Fibroblast of mammary gland (primary cell): ENCODE measurements at places on chromosomes 3 and 15.
A peak's percentile ranks its signal among the peaks of the same experiment; 100 is the strongest.

GRCh38 chr3:152345233-152345632, 76.5 kb downstream of the MBNL1 start:
- DNase-seq: no peak

- no peak for DNase-seq
Measured at GRCh38 chr3:24224666-24225384, 269.8 kb downstream of the THRB start.

- DNase-seq: no peak
Measured at GRCh38 chr15:93414576-93415231, 325.7 kb upstream of the RGMA start.

DNA sequence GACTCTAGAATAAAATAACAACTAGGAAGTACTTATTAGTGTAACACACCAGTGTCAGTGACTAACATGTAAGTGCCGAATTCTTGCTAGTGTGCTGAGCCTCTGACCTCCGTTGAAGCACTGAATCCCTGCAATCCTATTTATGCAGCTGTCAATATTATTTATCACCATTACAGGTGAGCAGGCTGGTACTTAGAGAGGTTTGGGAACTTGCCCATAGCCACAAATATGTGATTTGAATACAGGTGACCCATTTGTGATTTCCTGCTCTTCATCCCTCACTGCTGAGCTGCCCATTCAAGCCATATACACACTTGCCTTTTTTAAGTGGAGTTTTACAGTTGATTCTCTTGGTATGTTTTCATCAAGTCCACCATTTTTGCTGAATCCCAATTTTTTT, 12.2 kb downstream of the EIF4E3 start:
- DNase-seq: no peak

DNA sequence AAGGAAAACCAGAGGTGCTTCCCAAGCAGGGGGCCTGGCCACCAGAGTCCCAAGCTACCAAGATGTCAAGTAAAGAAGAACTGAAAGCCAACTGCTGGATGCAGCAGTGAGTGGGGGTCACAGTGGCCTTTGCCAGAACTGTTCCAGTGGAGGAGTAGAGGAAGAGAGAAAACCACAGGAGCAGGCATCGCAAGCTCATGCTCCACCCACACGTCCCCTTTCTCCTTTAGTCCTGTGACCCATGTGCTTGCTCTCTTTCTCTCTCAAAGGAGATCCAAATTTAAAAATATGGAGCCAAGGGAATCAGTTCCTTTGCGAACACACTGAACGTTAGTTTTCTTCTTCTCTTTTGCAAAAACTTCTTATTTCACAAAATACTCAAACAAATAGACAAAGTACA, 12.4 kb upstream of the ABHD2 start:
- no peak for DNase-seq

DNA sequence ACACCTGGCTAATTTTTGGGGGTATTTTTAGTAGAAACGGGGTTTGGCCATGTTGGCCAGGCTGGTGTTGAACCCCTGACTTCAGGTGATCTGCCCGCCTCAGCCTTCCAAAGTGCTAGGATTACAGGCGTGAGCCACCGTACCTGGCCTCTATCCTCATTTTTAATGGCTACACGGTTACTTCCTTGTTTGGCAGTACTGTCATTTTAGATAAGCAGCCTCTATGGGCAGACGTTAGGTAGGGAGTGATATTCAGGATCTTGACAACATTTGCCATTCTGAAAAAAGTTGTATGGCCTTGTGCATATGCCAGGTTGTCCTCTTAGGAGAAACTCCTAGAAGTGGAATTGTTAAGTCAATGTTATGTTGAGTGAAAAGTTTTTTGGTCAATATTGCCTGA, 141.7 kb downstream of the ITPR1 start:
- DNase-seq: no peak

- DNase-seq: no peak
Measured at GRCh38 chr3:135325726-135326235, 530.7 kb downstream of the EPHB1 start.

- no peak for DNase-seq
Measured at GRCh38 chr15:49063402-49064280, 17.4 kb upstream of the SECISBP2L start.

DNA sequence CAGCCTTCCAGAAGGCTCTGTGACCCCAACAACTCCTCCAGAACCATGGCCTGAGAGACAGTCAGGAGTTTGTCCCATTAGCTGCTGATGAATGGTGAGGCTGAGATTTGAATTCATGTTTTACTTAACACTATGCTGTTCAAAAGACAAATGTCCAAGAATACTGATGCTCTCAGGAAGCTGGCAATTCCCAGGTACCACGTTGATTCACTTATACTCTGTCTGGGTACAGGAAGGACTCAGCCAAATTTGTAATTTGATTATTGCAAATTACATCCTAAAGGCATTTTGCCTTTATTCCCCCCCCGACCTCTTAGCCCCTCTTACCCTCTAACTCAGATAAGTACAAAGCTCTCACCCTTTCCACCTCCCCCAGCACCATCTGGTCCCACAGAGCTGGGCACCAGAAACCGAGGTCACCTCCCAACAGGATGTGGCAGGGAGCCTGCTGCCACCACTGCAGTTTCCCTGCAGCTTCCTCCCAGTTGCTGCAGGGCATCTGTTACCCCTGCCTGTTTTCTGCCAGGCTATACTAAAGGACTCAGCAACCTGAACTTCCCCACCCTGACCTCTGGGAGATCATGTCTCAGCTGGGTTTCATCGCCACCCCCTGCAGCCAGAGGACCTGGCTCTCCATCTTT, 33.6 kb downstream of the EAF1 start:
- no peak for DNase-seq

DNA sequence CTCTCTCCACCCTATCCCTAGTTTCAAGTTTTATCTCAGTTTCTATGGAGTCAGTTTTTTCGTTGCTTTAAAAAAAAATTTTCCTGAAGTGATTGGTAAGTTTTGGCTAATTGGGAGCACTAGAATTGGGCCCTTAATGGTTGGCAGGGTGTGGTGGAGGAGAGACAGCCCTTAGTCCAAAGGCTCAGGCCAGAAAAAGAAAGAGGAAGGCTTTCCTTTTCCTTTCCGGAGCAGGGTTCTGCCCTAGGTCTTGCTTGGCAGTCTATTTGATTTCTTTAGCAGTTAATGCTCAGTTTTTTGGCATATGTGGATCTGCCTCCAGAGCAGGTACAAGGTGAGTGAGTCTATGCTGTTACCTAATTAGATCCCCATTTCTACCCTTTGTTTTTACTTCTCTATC, 22.7 kb downstream of the CTNNB1 start:
- DNase-seq: no peak

DNA sequence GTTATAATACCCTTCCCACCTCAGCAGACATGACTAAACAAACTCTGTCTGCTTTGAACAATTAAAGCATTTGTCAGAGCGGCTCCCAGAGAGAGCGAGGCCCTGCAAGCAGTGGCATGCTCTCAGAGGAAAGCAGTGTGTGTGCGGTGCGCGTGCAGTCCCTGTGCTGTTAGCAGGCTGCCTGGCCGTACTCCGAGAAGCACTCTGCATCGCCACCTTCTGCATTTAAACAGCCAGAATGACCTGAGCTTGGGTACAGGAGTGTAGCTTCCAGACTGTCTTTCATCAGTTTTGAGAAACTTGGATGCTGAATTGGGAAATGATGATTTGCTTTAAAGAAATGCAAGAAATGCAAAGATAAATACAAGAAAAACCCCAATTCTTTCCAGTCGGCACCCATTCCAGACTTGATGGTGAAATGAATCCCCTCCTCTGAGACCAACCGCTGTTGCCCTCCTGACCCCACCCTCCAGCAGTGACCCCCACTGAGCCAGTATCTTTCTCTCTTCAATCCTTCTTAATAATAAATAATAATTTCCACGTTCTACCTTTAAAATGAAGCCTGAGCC, 113.5 kb downstream of the VGLL4 start:
- DNase-seq: peak; percentile 94

DNA sequence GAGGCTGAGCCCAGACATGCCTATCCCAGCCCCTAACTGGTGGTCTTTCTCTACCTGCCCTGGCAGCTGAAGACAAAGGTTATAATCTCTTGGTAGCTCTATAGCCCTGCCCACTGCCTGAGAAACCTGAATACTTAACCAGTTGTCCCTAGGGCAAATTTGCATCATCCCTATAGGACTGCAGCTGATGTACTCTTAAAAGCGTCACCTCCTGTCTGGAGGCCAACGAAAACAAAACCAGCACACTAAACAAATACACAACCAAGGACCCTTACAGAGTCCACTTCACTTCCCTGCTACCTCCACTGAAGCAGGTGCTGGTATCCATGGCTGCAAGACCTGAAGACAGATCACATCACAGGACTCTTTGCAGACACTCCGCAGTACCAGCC, 98.0 kb downstream of the KCNAB1 start:
- DNase-seq: peak; percentile 69

- no peak for DNase-seq
Measured at GRCh38 chr15:36807134-36807764, 227.8 kb downstream of the CDIN1 start.

- DNase-seq: no peak
Measured at GRCh38 chr3:131900891-131901290, 133.9 kb downstream of the CPNE4 start.

- DNase-seq: no peak
Measured at GRCh38 chr3:3305841-3306240, 126.3 kb upstream of the CRBN start.

DNA sequence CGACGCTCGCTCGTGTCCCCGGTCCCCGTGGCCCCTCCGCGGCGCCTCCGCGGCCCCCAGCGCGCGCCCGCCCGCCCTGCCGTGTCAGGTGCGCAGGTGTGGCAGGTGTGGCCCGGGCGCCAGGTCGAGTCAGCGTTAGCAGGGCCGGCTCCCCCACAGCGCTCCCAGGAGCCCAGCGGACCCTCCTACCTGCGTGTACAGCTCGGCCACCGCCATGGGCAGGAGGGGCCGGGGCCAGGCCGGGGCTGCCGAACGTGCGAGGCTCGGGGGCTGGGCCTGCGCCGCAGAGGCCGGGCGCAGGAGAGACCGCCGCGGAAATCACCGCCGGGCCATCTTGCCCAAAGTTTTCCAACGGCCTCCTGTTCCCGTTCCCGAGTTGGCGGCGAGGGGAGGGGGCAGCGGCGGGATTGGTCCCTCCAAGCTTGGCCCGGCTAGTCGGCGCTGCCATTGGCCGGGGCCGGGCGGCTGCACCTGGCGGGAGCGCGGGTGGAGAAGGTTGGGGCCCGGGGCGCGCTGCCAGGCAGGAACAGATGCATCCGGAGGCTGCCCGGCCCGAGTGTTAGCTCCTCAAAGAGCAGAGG, at the start of gene MYO5C:
Gene MYO5C, minus strand, starts transcription at position 384 of the 581 bp plus-strand sequence. Its CDS starts 168 bp downstream, at position 216.
- no peak for DNase-seq

DNA sequence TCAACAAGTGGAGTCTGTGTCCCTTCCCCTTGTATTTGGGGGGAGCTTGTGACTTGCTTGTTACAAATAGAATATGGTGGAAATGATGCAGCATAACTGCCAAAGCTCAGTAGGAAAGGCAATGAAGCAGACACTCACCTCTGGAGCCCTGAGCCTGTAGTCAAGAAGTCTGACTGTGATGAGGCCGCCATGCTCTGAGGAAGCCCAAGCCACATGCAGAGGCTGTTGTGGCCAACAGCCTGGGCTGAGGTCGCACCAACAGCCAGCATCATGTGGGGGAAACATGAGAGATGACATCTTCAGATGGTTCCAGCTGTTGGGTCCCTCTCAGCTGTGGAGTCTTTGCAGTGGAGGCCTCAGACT, 161.4 kb downstream of the CHSY1 start:
- no peak for DNase-seq

- no peak for DNase-seq
Measured at GRCh38 chr3:129663045-129663446, 56.6 kb upstream of the PLXND1 start.

GRCh38 chr3:165768680-165769079, 68.5 kb downstream of the BCHE start:
- DNase-seq: no peak

DNA sequence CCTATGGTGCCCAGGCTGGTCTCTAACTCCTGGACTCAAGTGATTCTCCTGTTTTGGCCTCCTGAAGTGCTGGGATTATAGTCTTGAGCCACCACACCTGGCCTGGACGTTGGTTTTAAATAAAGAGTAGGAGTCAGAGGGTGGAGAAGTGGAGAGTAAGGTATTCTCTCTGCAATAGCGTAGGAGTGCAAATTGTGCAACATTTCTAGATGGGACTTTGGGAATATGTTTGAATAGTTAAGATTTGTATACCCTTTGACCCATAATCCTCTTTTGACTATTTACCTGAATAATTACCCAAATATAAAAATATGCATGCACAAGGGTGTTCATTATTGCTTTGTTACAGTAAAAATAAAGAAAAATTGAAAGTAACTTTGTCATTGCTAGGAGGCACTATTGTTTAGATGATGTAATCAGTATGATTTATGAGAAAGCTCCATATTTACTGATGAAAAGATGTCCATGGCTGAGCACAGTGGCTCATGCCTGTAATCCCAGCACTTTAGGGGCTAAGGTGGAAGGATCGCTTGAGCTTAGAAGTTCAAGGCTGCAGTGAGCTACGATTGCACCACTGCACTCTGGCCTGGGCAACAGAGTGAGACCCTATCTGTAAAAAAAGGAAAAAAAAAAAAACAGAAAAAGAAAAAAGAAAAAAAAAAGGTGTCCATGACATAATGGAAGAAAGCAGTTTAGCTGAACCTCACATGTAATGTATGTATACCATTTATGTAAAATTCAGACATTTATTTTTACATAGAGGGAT, 15.1 kb upstream of the XYLB start:
- no peak for DNase-seq

DNA sequence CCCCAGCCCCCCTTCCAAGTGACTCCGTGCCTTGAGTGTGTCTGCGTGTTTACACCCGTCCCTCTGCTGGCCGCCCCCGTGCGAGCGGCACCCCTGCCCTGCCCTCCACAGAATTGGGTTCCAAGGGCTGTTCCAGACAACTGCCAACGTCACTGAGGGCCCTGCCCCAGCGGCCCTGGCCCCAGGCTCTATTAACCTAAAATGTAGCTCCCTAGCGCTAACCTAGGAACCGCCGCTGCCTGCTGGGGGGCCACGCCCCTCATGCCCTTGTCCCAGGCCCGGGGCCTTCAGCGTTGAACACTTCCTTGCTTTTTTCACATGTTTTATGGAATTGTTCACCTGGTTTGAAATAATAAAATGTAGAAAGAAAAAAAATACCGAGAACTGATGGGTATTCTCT, 10.0 kb upstream of the SEMA3B start:
- no peak for DNase-seq

DNA sequence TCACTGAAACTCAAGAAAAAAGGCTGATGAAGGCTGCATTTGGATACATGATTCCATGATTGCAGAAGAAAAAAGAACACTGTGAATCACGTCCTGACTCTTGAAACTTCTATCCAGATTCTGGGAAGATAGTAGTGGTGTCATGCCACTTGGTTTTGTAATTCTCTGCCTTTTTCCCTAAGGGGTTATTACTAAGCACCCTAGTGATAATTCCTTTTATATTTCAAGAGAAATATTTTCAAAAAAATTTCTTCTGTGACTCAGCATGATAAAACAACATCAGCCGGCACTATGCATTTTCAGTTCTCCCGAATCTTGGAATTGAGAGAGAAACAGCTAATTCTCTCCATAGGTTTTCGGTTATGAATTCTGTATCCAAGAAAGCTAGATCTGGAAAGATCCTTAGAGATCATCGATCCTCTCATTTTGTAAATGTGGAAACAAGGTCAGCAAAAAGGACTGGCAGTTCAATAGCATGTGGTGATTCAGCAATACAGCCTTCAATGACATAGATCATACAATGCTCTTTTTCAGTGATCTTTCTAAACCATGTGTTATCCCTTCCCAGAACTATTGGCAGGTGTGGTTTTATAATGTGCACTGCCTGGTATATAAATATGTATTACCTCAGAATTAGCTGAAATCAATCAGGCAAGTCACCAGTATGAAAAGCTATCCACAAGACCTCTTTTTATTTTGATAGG, 42.6 kb upstream of the TP63 start:
- peak; percentile 94 for DNase-seq
